ENCODE measurements at places on chromosomes 7 and 10. TPM values are rescaled to one million over a fixed set of nuclear protein-coding genes. Genes with fewer than 3 reads are reported as not detected.

DNA sequence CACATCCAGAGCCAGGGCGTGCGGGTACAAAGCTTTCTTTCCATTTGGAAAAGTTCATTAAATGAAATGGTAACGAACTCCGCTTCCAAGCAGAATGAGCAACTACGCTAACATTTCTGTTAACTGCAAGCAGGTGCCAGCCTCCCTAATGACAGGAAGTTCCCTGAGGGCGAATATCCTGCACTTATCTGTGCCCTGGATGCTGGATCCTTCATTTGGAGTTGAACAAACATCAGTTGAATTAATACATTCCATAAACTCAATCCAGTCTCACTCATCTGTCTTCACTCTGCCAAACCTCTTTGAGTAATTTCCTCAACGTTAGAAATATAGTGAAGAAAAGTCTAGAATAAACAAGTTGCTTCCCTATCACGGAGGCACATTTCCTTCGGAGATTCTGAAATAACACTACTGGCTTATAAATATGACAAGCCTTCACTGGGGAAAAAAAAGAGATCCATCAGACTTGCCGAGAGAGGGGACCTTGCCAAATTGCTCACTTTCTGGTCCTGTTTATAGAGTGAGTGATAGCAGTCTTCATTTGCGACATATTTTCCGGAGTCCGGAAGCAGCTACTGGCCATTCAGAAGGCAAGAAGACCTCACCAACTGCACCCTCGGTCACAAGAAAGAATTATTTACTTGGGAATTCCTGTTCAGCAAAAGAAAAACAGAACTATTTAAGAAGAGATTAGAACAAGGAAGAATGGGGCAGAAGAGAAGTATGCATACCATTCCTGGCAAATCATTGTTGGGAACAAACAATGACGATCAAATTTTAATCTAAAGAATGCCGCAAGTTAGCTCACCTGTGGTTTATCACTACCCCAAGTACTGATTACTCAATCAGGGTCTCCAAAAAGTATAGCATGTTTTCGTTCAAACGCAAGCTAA is 196.4 kb downstream of the FAM107B start:
- no peaks in the 10 kb centered on the region for H3K27me3 ChIP-seq
- H3K4me1 ChIP-seq = peaks cover 4% of the 10 kb centered on the region
- H3K4me3 ChIP-seq = no peak overlapping the region
- no peaks in the 10 kb centered on the region for H3K36me3 ChIP-seq

DNA sequence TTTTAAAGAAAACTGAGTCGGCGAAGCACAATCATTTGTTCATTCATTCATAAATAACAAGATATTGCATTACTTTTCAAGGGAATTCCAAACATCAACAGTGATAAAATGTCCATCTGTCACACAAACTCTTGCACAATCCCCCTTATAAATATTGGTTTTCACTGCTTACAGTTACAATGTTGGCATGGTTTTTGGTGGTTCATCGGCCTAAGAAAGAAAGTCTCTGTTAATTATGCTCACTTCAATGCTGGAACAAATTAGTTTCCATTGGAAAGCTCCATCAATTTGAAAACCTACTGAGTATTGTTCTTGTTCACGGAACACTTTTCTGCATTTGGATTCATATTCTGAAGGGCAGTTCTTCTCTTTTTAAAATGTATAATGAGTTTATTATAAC is 188.5 kb downstream of the JAZF1 start:
- DNase-seq = no peak
- H3K27ac ChIP-seq = no peak overlapping the region
- H3K36me3 ChIP-seq = no peaks in the 10 kb centered on the region
- no peak overlapping the region for H3K4me3 ChIP-seq
- H3K4me1 ChIP-seq = no peaks in the 10 kb centered on the region

DNA sequence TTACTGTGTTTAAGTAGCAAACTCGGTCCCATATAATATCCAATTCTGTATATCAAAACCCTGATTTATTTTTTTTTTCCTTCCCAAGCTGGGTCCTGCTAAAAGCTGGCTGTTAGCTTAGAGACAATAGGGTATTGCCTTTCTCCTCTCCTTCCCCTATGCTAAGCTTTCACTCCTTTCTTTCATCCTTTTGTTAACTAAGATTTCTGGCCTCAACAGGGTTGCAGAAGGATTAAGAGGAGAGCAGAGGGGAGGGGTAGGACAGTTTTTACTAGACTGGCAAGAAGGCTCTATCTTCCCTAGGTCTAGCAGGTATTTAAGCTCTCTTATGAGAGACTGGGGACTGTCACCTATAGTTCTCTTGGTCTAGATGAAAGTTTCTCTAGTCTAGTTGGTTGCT is 229.2 kb downstream of the KCND2 start:
- H3K4me3 ChIP-seq = no peak overlapping the region
- H3K27me3 ChIP-seq = no peaks in the 10 kb centered on the region
- no peak for DNase-seq
- peaks cover 6% of the 10 kb centered on the region for H3K4me1 ChIP-seq
- no peak overlapping the region for H3K27ac ChIP-seq

DNA sequence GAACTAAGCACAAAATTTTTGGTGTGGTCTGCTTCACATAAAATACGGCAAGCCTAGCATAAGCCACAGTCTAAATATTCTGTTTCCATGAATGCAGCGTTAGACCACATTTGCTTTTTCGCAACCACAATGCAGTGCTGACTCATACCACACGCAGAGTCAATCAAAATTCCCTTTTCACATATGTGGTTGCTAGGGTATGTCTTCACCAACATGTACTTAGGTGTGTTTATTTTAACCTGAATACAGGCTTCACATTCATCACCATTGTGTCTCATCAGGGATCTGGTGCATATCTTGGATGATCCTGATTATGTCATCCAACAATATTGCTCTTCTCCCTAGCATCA is 90.8 kb downstream of the CHN2 start:
- no peaks in the 10 kb centered on the region for H3K27me3 ChIP-seq
- H3K4me3 ChIP-seq = no peak overlapping the region
- H3K36me3 ChIP-seq = no peaks in the 10 kb centered on the region
- H3K27ac ChIP-seq = no peak overlapping the region

- H3K4me3 ChIP-seq = no peak overlapping the region
- H3K27ac ChIP-seq = no peak overlapping the region
- no peak for DNase-seq
- H3K36me3 ChIP-seq = no peaks in the 10 kb centered on the region
- no peaks in the 10 kb centered on the region for H3K27me3 ChIP-seq
Observed at GRCh38 chr10:106424054-106424453, 740.5 kb downstream of the SORCS1 start.

- no peak for DNase-seq
- no peaks in the 10 kb centered on the region for H3K27me3 ChIP-seq
- no peaks in the 10 kb centered on the region for H3K4me1 ChIP-seq
- H3K27ac ChIP-seq = no peak overlapping the region
- no peaks in the 10 kb centered on the region for H3K36me3 ChIP-seq
Observed at GRCh38 chr10:4786043-4786839, 39.8 kb upstream of the AKR1E2 start.

DNA sequence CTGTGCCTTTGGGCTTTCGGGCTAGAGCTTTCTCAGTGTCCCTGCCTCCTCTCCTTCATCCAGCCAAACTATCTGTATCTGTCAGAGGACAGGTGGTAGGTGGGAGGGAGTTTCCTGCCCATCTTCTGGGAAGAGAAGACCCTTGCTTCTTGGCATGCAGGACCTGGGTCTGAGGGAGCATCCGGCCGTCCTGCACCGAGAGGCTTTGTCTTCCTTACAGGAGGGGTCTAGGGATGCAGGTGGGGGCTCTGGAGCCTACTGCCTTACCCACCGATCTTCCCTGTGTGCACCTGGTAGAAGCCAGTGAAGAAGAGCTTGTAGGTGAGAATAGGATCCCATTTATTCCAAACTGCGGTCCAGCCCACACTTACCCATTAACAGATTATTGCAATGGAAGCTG is 5.8 kb upstream of the KLF6 start:
- H3K27me3 ChIP-seq = no peaks in the 10 kb centered on the region
- no peak for DNase-seq
- no peak overlapping the region for H3K27ac ChIP-seq
- H3K36me3 ChIP-seq = no peaks in the 10 kb centered on the region
- H3K4me1 ChIP-seq = peaks cover 3% of the 10 kb centered on the region

DNA sequence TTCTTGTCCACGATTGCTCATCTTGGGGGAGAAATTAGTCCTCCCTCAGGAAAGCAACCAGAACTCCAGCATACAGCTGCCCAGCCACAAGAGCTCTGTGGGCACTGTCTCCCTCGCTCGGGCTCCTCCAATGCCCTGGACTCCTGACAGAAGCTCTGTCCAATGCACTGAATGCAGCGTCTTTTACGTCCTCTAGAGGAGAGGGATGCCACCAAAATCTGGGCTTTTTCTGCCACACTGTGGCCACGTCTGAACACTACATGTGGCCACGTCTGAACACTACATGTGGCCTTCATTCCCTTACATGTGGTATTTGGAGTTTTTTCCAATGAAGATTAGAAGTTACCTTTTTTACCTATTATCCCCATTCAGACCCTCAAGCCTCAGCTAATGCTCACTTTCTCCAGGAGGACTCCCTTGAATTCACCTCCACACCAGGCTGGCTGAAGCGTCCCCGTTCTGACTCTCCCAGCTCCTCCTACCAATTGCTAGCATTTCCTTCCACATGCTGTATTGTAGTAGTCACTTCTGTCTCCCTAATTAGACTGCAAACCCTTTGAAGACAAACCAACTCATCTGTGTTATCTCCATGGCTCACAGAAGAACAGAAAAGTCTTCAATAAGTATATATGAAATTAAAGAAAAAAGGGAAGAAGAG is 134.3 kb upstream of the PDE1C start:
- H3K27me3 ChIP-seq = no peaks in the 10 kb centered on the region
- DNase-seq = peak; percentile 56
- H3K4me1 ChIP-seq = no peaks in the 10 kb centered on the region
- H3K4me3 ChIP-seq = no peak overlapping the region

DNA sequence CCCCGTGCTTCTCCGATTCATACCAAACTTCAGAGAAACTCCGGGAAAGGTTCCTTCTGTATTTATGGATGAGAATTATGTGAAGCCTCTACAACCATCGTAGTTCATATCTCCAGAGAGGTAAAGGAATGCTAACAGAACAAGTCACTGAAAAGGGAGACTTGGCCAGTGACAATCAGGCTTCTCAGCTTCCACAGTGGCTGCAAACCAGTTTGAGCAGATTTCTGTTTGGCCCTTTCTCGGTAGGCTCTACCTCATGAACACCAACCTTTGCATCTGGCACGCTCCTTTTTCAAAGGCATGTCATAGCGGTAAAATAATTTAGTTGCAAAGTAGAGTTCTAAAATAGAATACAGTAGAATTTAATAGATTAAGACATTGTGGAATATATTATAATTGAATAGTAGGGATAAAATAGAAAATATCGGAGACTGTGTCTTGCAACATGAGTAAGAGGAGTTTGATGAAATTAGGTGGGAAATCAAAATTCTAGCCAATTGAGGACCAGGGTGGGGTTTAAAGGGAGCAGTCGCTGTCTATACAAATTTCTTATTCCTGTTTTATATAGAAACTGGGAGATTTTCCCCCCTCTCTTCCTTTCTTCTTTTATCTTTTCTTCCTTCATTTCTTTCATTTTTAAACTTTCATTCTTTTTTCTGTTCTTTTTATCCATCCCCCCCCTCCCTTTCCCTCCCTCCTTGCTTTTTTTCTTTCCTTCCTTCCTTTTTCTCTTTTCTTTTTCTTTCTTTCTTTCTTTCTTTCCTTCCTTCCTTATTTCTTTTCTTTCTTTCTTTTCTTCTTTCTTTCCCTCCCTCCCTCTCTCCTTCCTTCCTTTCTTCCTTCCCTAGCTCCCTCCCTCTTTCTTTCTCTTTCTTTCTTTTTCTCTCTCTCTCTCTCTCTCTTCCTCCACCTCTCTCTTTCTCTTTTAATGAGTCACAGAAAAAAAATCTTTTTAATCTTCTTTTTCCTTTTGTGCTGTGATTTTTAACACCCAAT is 161.5 kb upstream of the KLF6 start:
- no peaks in the 10 kb centered on the region for H3K27me3 ChIP-seq
- no peak for DNase-seq
- no peaks in the 10 kb centered on the region for H3K4me1 ChIP-seq

DNA sequence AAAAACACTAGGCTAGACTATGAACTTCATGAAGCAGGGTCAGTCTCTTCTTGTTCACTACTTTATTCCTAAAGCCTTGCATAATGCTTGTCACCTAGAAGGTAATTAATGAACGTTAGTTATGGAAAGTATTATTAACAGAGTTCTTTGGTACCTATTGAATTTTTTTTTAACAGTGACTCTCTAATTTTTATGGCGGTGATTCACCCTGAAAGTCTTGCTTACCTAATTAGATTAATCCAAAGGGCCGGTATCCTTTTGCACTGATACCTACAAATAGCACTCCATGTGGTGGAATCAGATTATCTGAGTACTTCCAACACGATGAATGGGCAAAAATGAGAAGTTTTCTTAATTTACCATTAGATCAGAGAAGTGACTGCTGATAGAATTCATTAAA is 31.7 kb downstream of the STAM start:
- H3K36me3 ChIP-seq = no peaks in the 10 kb centered on the region
- H3K27me3 ChIP-seq = no peaks in the 10 kb centered on the region
- peaks cover 11% of the 10 kb centered on the region for H3K4me1 ChIP-seq
- no peak overlapping the region for H3K27ac ChIP-seq
- H3K4me3 ChIP-seq = no peak overlapping the region

DNA sequence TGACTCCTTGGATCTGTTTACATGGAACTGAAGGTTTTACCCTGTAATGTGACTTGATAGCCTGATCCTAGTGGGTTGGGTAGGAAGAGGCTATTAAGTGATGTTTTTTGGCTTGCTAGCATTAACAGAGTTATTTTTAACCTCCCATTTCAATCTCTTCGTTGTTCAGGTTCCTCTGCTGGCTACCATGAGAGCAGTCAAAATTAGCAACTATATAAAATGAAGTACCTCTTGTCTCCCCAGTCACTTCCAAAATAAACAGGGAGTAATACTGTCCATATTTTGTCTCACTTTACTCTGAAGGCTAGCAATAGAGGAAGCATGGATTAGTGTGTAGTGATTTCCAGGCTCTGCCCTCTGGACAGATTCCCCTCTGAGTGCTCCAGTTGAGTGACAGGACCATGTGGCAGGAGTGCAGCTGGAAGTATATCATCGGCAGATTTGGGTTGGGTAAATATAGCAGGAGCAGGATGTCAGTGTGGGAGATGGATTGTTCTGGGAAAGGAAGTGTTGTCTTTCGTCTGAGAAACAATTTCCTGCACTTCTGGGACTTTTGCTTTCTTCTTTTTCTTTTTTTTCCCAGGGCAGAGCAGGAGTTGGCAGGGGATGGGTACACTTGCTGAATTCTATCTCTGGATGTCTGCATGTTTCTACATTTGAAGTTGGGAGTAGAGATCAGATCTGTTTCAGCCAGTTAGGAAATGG is 35.2 kb downstream of the GBF1 start:
- H3K27me3 ChIP-seq = no peaks in the 10 kb centered on the region
- H3K27ac ChIP-seq = no peak overlapping the region
- H3K4me3 ChIP-seq = no peak overlapping the region
- no peaks in the 10 kb centered on the region for H3K36me3 ChIP-seq
- H3K4me1 ChIP-seq = no peaks in the 10 kb centered on the region

- DNase-seq = no peak
- H3K27ac ChIP-seq = no peak overlapping the region
- H3K4me1 ChIP-seq = no peaks in the 10 kb centered on the region
Observed at GRCh38 chr10:14362104-14362503, 31.4 kb upstream of the FRMD4A start.

GRCh38 chr10:57221674-57222073 is 860.6 kb upstream of the ZWINT start:
- peak overlapping the region; percentile 64 for H3K27ac ChIP-seq
- H3K27me3 ChIP-seq = no peaks in the 10 kb centered on the region
- H3K36me3 ChIP-seq = no peaks in the 10 kb centered on the region
- H3K4me3 ChIP-seq = peak overlapping the region; percentile 24

GRCh38 chr10:18532881-18533535 is 118.4 kb downstream of the NSUN6 start:
- no peak overlapping the region for H3K4me3 ChIP-seq
- no peaks in the 10 kb centered on the region for H3K27me3 ChIP-seq
- no peak overlapping the region for H3K27ac ChIP-seq
- no peak for DNase-seq

ANKRD22 gene
- not detected for total RNA-seq

FKBP6 gene
- 0.19 TPM for total RNA-seq

ITIH5 gene
- total RNA-seq = 7.6 TPM

RBP4 gene
- 0.31 TPM for total RNA-seq

All from H1 (cell line).